Hepatocyte (in vitro differentiated cells): ENCODE measurements at places on chromosomes 2 and 18.

- H3K27me3 ChIP-seq: no peaks in the 10 kb centered on the region
- no peaks in the 10 kb centered on the region for H3K4me1 ChIP-seq
- no peak for DNase-seq
- no peaks in the 10 kb centered on the region for H3K36me3 ChIP-seq
- no peak overlapping the region for H3K4me3 ChIP-seq
These were observed 96.2 kb downstream of the GLI2 start for GRCh38 chr2:120831891-120832290.

DNA sequence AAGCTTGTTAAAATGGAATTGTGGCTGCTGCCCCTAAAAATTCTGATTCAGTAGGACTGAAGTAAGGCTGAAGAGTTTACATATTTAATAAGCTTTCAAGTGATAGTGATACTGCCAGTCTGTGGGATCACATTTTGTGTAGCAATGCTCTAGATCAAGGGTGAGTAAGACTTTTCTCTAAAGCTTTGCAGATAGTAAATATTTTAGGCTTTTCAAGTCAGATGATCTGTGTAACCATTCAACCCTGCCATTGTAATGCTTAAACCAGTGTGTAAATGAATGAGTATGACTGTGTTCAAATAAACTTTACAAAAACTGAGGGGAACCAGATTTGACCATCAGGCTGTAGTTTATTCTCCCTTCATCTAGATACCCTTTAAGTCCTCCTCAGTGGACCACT lies 92.7 kb downstream of the PIK3C3 start:
- DNase-seq: no peak
- no peak overlapping the region for H3K4me3 ChIP-seq
- H3K36me3 ChIP-seq: no peaks in the 10 kb centered on the region
- H3K4me1 ChIP-seq: peaks cover 12% of the 10 kb centered on the region

DNA sequence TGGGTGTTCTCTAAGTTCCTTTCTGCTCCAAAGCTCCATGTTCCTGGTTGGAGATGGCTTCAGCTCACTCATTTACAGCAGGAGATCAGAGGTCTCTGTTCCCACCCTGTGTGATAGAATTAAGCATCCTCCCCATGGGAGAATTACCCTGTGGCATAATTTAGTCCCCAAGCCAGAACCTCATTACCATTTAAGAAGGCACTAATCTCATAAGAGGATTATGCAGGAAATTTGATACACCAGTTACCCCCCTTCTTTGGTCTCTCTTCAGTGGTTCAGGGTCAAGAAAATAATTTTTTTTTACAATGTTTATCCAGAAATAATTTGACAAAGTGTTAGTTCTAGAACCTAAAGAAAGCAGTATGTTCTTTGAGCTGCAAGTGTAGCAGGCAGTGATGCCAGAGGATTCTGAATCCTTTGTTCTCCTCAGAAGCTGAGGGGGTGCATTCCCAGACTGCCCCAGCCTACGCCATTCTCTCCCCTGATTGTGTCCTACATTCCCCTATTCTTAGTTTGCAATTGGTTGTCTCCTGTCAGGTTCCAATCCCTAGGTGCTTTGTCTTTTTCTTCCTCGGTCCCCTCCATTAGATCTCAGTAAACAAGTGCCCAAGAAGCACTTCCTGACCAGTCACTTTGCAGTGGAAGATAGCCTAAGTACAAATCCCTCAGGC lies 163.6 kb downstream of the PRKCE start:
- H3K27me3 ChIP-seq: no peaks in the 10 kb centered on the region
- no peaks in the 10 kb centered on the region for H3K36me3 ChIP-seq
- DNase-seq: no peak
- H3K4me3 ChIP-seq: no peak overlapping the region

DNA sequence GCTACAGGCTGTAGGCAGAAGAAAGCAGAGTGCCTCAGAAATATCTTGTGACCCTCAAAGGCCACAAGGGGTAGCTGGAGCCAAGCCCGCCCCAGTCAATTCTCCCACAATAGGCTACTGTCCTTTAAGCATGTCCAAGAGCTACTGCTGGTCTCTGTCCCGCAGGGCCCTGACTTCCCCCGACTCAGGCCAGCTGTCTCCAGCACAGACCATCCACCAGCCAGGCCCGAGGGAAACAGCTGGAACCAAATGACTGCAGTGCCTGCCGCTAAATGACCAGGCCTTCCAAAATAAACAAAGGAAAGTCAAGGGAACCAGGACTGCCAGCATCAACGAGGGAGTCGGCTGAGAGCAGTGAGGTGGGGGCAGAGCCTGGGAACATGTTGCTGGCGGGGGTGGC lies 36.7 kb downstream of the MCFD2 start:
- H3K27me3 ChIP-seq: no peaks in the 10 kb centered on the region
- H3K36me3 ChIP-seq: no peaks in the 10 kb centered on the region
- no peak overlapping the region for H3K4me3 ChIP-seq

DNA sequence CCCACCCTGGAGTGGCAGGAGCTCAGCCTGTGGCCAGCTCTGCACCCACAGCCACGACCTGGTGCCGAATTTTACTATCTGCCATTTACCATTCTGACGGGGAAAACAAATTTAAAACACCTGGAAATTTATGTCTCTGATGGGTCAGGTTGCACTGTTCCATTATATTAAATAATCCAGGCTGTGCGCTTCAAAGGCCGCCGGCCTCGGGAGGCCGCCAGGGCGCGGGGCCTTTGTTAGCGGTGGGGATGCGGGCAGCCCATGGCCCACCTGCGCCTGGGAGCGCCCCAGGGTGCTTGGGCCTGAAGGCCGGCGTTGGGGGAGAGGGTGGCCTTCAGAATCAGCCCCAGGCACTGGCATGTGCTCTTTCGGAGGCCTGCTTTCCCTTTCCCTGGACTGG lies 276.9 kb downstream of the SRBD1 start:
- no peaks in the 10 kb centered on the region for H3K27me3 ChIP-seq
- H3K4me1 ChIP-seq: peaks cover 3% of the 10 kb centered on the region
- no peaks in the 10 kb centered on the region for H3K36me3 ChIP-seq
- no peak overlapping the region for H3K27ac ChIP-seq
- no peak overlapping the region for H3K4me3 ChIP-seq

DNA sequence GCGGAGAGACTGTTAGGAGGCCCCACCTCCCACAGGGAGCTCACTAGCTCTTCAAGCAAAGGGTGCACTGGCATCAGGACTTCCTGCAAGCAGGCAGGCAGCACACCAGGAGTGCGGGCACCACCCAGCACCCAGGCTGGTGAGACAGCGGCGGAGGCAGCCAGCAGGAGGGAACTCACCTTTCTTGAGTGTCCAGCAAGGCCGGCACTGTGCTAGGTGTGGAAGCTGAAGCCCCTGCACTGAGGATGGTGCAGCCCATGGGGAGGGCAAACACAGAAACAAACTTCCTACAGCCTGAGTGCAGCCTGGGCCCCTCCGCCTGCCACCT lies 100.7 kb upstream of the ID2 start:
- H3K4me1 ChIP-seq: peaks cover 11% of the 10 kb centered on the region
- no peak for DNase-seq
- no peaks in the 10 kb centered on the region for H3K27me3 ChIP-seq
- no peak overlapping the region for H3K27ac ChIP-seq
- H3K36me3 ChIP-seq: no peaks in the 10 kb centered on the region

DNA sequence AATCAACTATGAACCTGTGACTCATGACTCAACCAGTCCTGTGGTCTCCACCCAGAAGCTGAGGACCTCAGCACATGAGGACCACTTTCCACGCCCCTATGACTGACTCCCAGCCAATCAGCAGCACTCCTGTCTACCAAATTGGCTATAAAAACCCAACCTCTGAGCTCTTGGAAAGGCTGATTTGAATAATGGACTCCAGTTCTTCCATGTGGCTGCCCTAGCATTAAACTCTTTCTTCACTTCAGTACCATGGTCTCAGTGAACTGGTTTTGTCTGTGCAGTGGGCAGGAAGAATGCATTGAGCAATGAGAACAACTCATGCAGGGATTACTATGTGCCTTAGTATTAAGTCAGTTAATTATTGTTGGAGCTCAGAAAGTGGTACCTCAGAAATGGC lies 78.3 kb downstream of the CMPK2 start:
- H3K4me1 ChIP-seq: no peaks in the 10 kb centered on the region
- DNase-seq: no peak
- H3K27ac ChIP-seq: no peak overlapping the region
- H3K36me3 ChIP-seq: no peaks in the 10 kb centered on the region
- H3K27me3 ChIP-seq: no peaks in the 10 kb centered on the region
- no peak overlapping the region for H3K4me3 ChIP-seq

- no peaks in the 10 kb centered on the region for H3K27me3 ChIP-seq
- H3K36me3 ChIP-seq: no peaks in the 10 kb centered on the region
- no peak for DNase-seq
- peaks cover 81% of the 10 kb centered on the region for H3K4me1 ChIP-seq
These were observed 122.0 kb downstream of the SPTBN1 start for GRCh38 chr2:54577944-54578647.

GRCh38 chr2:169933124-169933711 lies 106.0 kb downstream of the UBR3 start:
- no peaks in the 10 kb centered on the region for H3K4me1 ChIP-seq
- no peak overlapping the region for H3K4me3 ChIP-seq
- H3K27me3 ChIP-seq: no peaks in the 10 kb centered on the region
- no peak overlapping the region for H3K27ac ChIP-seq
- DNase-seq: peak; percentile 38

DNA sequence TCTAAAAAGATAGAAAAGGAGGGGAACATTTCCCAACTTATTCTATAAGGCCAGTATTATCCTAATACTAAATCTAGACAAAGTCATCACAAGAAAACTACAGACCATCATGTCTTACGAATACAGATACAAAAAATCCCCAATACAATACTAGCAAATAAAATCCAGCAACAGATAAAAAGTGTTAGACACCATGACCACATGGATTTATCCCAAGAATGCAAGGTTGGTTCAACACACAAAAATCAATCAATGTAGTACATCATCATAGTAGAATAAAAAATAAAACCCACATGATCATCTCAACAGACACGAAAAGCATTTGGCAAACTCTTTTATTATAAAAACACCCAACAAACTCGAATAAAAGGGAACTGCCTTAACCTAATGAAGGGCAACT lies 18.5 kb downstream of the SLC66A2 start:
- peaks cover 14% of the 10 kb centered on the region for H3K4me1 ChIP-seq
- no peak for DNase-seq
- H3K36me3 ChIP-seq: peaks cover 6% of the 10 kb centered on the region
- no peaks in the 10 kb centered on the region for H3K27me3 ChIP-seq

- peaks cover 17% of the 10 kb centered on the region for H3K27me3 ChIP-seq
- H3K4me1 ChIP-seq: no peaks in the 10 kb centered on the region
- no peak for DNase-seq
- no peaks in the 10 kb centered on the region for H3K36me3 ChIP-seq
These were observed 6.5 kb downstream of the DIPK1C start for GRCh38 chr18:74450626-74451025.

GRCh38 chr2:71778514-71778913 lies 325.2 kb downstream of the DYSF start:
- peaks cover 4% of the 10 kb centered on the region for H3K4me1 ChIP-seq
- no peak for DNase-seq
- no peaks in the 10 kb centered on the region for H3K27me3 ChIP-seq
- H3K36me3 ChIP-seq: no peaks in the 10 kb centered on the region
- no peak overlapping the region for H3K4me3 ChIP-seq

DNA sequence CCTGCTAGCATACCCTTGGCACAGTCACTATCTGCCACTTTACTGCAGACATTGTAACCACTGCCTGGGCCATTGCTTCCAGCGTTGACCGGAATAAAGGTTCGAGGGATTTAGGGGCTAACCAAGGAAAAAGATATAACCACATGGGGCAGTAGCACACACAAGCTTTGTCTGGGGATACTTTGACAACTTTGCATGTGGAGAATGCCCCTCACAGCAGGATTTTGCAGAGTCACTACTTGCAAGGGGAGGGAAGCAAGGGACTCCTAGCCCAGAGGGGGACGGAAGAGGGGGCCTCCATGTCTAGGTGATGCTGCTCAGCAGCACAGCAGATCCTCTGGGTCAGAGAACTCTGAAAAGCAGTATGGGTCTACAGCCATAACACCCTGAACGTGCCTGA lies 138.7 kb downstream of the SPP2 start:
- H3K36me3 ChIP-seq: no peaks in the 10 kb centered on the region
- peaks cover 3% of the 10 kb centered on the region for H3K4me1 ChIP-seq
- no peaks in the 10 kb centered on the region for H3K27me3 ChIP-seq
- no peak overlapping the region for H3K4me3 ChIP-seq
- H3K27ac ChIP-seq: no peak overlapping the region

DNA sequence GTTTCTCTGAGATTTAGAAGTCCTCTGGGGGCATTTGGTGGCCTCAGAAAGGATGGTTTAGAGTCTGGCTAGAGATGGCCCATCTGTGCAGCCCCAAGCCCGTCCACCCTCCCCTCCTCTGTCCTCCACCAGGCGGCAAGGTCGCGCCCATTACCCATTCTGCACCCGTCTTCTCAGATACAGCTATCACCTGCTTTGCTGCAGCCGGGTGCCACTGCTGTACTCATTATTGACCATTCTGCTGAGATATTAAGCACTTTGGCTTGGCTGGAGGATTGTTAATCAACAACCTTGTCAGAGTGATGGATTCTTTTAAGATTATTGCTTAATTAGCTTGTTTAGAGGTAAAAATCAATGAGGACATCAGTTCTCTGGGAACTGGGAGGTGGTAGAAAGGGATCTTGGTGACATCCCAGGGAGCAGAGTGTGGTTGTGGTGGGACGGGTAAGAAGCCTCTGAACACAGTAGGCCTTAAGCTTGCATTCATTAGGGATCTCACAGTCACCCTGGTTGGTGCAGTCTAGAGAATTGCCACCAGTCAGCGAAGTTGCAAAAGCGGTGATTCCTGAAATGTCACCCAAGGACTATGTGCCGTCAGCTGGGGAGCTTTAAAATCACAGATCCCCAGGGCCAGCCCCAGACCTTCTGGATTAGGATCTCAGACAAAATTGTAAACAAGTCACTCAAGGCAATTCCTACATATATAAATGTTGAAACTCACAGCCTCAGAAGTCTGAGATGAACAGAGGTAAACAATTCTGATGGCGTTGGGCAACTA lies 90.9 kb downstream of the CAPN13 start:
- H3K27ac ChIP-seq: no peak overlapping the region
- H3K4me1 ChIP-seq: peaks cover 3% of the 10 kb centered on the region
- H3K27me3 ChIP-seq: no peaks in the 10 kb centered on the region

DNA sequence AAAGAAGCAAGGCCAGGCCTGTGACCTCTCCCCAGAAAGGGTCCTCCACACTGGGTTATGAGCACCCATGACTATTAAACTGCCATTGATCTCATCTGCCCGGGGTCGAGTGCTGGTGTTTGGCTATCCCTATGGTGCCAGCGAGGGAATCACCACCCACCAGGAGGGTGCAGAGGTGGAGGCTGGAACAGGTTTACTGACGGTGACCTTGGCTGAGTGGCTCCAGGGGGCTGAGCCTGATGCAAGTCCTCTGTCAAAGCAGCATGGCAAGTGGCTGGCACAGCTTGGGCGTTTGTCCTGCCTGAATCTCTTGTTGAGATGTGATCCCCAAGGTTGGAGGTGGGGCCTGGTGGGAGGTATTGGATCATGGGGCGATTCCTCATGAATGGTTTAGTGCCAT lies 196.4 kb upstream of the HDAC4 start:
- no peak overlapping the region for H3K4me3 ChIP-seq
- DNase-seq: no peak
- H3K27ac ChIP-seq: no peak overlapping the region
- no peaks in the 10 kb centered on the region for H3K36me3 ChIP-seq
